ENCODE measurements at places on chromosomes 13 and 19.

GRCh38 chr13:48333976-48334375 is 30.4 kb downstream of the RB1 start:
- DNase-seq: no peak

- no peak for DNase-seq
These were observed 873.7 kb downstream of the SLITRK5 start for GRCh38 chr13:88544836-88545235.

GRCh38 chr13:106184790-106185189 is 350.7 kb downstream of the EFNB2 start:
- no peak for DNase-seq

DNA sequence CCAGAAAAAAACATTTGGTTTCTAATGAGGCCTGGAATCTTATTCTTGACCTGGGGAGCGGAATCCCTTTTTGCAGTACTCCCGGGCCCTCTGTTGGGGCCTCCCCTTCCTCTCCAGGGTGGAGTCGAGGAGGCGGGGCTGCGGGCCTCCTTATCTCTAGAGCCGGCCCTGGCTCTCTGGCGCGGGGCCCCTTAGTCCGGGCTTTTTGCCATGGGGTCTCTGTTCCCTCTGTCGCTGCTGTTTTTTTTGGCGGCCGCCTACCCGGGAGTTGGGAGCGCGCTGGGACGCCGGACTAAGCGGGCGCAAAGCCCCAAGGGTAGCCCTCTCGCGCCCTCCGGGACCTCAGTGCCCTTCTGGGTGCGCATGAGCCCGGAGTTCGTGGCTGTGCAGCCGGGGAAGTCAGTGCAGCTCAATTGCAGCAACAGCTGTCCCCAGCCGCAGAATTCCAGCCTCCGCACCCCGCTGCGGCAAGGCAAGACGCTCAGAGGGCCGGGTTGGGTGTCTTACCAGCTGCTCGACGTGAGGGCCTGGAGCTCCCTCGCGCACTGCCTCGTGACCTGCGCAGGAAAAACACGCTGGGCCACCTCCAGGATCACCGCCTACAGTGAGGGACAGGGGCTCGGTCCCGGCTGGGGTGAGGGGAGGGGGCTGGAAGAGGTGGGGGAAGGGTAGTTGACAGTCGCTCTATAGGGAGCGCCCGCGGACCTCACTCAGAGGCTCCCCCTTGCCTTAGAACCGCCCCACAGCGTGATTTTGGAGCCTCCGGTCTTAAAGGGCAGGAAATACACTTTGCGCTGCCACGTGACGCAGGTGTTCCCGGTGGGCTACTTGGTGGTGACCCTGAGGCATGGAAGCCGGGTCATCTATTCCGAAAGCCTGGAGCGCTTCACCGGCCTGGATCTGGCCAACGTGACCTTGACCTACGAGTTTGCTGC is at the start of gene ICAM4:
ICAM4 (plus strand) TSS at position 153 of the 935 bp plus-strand sequence; CDS start at position 211, 58 bp downstream.
- DNase-seq: no peak

DNA sequence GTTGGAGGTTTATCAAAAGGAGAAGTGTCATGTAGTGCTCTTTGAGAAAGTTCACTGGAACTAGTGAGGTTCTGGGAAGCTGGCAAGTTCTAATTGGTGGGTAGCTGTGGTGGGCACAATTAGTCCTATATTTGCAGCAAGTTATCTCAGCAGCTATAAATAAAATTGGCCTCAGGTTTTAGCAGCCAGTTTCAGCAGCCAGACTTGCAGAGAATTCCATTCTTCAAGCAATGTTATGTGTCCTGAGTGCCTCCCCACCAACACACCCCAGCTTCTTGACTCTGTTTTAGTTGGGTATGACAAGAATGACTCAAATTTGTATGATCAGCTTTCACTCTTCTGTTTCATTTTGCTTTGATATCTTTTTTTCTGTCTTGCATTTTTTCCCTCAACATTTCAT is 4.7 kb downstream of the IFT88 start:
- no peak for DNase-seq

DNA sequence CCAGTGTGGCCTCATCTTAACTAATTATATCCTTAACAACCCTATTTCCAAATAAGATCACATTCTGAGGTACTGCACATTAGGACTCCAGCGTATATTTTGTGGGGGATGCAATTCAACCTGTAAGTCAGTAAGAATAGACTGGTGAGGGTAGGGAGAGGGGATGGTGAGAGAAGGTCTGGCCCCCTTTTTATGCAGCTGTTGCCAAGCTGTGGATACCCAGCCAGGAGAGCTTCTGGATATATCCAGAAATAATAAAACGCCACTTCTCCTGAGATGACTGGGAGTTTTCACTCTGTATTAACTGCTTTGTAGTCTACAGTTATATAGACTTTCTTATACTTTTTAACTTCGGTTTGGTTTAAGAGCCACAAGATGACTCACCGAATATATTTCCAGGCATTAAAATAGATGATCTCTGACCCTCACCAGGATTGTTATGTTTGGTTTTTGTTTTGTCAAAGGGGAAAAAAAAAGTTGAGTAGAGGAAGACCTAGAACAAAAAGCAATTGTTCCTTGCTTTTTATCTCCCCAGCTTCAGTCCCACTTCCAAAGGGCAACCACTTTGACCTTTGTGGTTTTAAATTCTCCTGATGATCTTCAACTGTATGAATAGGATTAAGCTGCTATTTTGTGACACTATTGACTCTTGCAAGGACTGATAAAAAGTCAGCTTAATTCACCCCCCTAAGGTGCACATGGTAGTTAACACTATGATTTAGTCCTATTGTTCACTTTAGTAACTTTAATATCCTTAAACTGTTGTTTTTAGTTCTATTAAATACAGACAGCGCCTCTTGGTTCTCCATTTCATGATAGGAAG is 3.1 kb upstream of the NEK3 start:
- DNase-seq: no peak

Measured in GOT3 (cell line).